ENCODE measurements at places on chromosomes 4 and X. TPM values are rescaled to one million over a fixed set of nuclear protein-coding genes. Genes with fewer than 3 reads are reported as not detected.

Gene LANCL3
- 0.67 TPM for polyA plus RNA-seq

Gene ABLIM2
- polyA plus RNA-seq, result 7.5 TPM

- DNase-seq, result no peak
Observed at GRCh38 chr4:23931489-23931830, 41.6 kb upstream of the PPARGC1A start.

Gene ARSD
- polyA plus RNA-seq, result 14.6 TPM

DNA sequence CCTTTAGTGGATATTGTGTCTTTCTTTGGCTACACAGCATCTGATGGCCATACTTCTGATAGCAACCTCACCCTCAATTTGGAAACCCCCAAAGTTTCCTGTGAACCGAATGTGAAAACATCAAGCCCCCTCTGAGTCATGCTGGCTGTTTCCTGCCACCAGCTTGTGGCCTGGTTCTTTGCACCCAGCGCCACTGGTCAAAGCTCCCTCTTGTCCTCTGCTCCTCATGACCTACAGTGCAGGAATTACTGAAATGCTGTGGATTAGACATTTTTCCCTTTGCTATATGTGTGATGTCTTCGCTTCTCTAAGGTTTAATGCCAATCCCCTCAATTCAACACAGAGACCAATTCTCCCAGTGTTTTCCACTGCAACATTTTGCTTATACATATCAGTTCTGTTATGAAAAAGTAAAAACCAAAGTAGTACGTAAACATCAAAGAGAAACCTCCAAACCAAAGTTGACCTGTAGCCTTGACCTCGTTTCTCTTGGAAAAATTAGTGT lies 224.0 kb upstream of the TENM3 start:
- no peak for DNase-seq

Gene N4BP2
- 3.9 TPM for polyA plus RNA-seq

Gene AFM
- 0.20 TPM for polyA plus RNA-seq

GRCh38 chr4:141957416-141957815 lies 321.0 kb downstream of the IL15 start:
- DNase-seq, result no peak

- no peak for DNase-seq
Observed at GRCh38 chr4:20356565-20356964, 104.9 kb downstream of the SLIT2 start.
